ENCODE measurements at places on chromosomes 6 and 20.

DNA sequence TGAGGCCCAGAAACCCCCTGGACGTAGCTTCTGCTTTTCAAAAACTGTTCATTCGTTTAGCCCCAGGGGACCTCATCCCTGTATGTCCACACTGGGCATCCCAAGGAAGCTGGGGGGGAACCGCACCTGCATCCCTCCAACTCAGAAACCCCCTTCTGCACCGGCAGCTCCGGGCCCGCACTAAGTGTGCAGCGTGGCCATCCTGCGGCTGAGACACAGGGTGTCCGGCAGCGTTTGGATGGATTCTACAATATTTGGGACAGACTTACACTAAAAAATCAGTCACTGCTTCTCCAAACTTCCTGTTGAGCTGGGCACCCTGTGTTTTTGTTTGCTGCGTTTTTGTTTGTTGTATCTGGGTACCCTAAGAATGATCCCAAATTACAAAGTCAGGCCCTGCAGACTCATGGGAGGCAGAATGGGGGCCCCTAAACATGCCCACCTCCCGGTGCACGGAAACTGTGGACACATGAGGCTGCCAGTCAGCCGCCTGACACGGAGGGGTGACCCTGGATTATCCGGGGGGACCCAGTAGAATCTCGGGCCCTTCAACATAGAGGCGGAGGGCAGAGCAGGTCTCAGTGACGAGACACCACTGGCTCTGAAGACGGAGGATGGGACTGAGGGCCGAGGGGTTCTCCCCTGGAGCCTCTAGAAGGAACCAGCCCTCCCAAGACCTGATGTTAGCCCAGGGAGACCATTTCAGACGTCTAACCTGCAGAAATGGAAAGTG, 88.2 kb upstream of the BHLHE23 start:
- DNase-seq, result no peak

GRCh38 chr20:51792960-51793359, 9.4 kb downstream of the SALL4 start:
- no peak for DNase-seq

GRCh38 chr6:159533568-159533967, 159.5 kb downstream of the SOD2 start:
- no peak for DNase-seq

DNA sequence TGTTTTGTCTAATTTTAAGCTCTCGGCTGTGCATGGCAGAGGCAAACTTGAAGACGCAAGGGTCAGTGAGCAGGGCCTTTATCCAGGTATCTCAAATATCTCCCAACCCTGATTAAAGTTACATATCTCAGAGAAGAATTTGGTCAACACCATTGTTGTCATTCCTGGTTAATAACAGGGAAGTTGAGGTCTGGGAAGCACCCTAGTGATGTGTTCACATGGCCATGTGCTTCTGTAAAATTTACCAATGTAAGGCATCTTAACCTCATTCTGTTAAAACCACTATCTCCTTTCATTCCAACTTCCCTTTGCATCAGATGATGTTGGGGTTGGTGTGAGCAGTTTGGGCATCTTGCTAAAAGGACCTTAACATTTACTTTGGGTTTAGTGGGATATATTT, 4.0 kb upstream of the FAM110A start:
- DNase-seq, result no peak

- DNase-seq, result peak; percentile 69
Measured at GRCh38 chr6:147204060-147204785, at the start of gene STXBP5. Gene STXBP5 (plus strand): TSS chr6:147204417. CDS start chr6:147204533, 116 bp downstream.

GRCh38 chr6:170288852-170289179, 2.1 kb downstream of the DLL1 start:
- no peak for DNase-seq

- no peak for DNase-seq
Measured at GRCh38 chr6:167098825-167099225, 24.1 kb upstream of the CCR6 start.

- DNase-seq, result no peak
Measured at GRCh38 chr6:81594501-81594900, 158.0 kb downstream of the TENT5A start.

- DNase-seq, result no peak
Measured at GRCh38 chr6:36656441-36656840, 22.1 kb upstream of the CDKN1A start.

- no peak for DNase-seq
Measured at GRCh38 chr6:27296106-27296783, 15.8 kb downstream of the POM121L2 start.

DNA sequence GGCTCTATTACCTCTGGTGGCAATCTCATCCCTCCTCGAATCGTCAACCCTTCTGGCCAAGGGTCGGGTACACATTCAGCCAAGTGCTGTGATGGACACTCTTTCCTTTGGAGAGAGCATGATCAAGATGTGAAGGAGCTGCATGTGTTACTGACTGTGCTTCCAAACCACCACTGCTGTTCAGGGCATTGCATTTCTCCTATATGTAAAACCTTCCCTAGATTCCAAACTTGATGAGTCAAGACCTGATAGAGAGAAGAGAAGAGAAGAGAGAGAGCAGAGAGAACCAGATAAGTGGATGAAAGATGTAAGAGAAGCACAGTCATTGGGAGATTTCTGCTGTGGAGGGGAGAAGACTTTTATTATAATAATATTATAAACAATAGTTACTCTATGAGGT, 162.2 kb downstream of the KCNQ5 start:
- no peak for DNase-seq

Measured in CD4-positive, CD25-positive, alpha-beta regulatory T cell (primary cell).